ENCODE measurements at places on chromosomes 16 and 17.

DNA sequence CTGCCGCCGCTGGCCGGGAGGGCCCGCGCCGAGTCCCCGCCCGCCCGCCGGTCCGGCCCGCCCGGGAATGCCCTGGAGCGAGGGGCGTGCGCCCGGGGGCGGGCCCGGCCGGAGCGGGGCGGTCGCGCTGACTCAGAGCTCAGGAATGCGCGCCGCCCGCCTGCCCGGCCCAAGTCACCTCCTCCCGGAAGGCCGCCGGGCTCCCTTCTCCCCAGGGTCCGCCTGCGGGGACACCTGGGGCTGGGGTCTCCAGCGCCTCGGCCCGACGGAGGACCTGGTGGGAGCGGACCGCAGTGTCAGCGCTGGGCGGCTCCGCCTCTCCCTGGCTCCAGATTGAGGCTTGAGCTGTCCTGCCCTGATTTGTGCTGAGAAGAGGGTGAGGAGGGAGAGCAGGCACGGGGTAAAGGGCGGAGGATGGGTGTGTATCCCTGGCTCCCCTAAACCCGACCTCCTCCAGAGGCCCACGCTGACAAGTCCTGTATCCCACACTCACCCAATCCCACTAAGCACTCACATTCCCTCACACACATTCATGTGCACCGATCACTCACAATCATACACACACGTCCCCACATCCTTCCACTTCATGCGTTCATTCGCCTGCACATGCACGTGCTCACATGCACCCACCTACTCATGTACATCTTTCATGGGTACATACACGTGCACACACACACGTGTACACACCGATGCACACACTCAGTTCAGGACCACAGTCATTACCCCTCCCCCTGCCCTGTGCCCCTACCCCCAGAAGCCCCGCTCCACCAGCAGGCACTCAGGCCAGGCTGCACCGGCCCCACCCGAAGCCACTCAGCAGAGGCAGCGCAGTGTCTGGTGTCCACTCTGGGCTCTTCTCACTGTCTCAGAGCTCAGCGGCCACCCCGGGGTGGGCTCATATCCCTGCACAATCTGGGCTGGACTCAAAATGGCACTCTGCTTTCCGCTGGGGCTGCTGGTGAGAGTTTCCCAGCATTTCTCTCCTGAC, at the start of gene RHBDF1:
Gene RHBDF1, minus strand, starts transcription at position 71 of the 988 bp plus-strand sequence. CDS start 7,616 bp downstream, outside the sequence.
- DNase-seq: peak; percentile 92

DNA sequence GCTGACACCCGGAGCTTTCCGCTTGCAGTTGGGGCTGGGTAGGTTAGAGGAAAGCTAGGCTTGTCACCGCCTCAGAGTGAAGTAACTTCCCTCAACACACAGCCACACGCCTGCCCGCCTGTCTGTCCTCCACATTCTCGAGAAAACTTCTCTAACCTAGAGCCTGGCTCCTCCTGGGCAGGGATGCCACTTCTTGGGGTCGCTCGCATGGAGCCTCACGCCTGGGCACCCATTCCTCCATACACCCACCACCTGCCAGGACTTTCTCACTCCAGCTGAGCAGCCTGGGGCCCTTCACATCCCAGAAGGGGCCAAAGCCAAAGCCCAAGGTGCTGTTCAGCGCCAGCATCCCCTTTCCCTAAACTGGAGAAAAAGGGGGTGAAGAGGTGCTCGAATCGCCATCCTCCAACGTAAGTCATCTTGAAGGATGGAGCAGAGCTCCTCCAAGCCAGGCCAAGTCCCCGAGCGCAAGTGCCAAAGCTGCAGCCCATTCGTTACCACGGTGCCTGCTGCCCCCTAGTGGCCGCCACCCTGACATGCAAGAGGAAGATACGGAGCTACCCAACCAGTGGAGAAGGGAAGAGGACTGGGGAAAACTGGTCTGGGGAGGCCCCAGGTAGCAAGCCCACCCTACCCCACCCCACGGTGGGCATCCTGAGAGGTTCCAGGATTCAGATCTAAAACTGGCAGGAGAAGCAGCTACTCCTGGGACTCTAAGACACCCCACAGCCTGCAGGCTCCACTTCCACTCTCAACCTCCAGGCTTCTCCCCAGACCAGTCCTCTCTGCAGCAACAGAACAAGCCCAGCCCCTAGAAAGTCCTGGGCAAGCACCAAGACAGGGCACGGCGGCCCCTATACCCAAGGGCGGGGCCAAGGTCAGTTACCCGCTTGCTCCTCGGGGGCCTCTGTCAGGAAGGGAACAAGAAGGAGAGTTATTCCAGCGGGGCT, 63.1 kb downstream of the MYO18A start:
- DNase-seq: peak; percentile 84

DNA sequence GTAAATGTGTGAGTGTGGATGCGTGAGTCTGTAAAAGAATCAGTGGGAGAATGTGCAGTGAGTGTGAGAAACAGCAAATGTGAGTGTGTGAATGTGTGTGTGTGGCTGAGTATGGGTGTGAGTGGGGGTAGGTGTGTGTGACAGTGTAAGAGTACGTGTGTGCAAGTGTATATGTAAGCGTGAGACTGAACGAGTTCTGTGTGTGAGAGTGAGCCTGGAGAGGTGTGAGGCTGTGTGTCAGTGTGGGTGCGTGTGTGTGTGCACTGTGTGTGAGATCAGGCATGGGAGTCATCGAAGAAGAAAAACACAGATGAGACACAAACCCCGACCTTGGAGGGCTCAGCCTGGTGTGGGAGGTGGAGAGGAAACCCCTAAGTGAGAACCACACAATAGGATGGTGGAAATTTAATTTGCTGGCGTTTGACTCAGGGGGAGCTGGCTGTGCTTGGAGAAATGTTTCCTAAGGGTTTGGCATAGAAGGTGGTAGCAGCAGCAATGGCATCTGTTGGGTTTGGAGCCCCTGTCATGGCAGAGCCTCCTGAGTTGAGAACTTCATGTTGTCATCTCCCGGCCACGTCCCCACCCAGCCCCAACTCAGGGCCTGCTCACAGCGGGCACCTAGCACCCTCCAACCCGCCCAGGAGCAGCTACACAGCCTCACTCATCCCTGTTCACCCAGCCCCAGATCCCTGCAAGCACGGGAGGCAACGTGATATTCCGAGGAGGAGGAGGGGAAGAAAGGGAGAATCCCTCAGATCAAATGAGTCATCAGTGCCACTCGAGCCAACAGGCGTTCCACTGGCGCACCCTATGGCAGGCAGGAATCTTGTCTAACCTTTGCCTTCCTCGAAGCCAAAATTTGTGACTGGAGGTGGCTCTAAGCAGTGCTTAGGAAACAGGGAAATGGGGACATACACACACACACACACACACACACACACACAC, 14.3 kb upstream of the NUBP1 start:
- DNase-seq: peak; percentile 71

DNA sequence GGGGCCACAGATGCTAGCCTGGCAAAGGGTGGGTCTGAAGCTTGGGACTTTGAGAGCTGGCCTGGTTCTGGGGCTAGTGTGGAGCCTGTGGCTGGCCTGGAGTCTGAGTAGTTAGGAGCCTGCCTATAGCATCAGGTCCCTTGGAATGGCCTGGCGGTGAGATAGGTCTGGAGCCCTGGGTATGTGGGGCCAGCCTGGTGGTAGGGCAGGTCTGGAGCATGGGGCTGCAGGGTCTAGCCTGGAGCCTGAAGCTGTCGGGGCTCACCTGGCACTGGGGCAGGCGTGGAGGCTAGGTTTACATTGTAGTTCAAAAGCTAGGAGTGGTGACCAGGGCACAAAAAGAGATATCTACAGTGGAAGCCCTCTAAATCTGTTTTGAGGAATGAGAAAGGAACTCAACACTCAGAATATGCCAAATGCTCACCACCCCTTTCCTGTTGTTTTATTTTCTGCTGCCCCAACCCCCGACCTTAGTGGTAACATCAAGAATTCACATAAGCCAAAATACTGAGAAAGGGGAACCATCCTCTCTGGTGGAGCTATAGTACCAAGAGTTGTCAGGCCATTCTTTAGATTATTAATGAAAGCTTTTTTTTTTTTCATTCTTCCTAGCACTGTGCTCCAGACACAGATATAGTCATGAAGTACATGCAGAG, 100.3 kb downstream of the TANC2 start:
- DNase-seq: no peak

GRCh38 chr16:84647828-84648594, at the start of gene KLHL36:
Gene KLHL36, plus strand, starts transcription at chr16:84648511. Its CDS starts 2,357 bp downstream, at chr16:84650868.
- DNase-seq: peak; percentile 95

- DNase-seq: peak; percentile 70
Observed at GRCh38 chr16:22098405-22099255, 6.3 kb downstream of the VWA3A start.

DNA sequence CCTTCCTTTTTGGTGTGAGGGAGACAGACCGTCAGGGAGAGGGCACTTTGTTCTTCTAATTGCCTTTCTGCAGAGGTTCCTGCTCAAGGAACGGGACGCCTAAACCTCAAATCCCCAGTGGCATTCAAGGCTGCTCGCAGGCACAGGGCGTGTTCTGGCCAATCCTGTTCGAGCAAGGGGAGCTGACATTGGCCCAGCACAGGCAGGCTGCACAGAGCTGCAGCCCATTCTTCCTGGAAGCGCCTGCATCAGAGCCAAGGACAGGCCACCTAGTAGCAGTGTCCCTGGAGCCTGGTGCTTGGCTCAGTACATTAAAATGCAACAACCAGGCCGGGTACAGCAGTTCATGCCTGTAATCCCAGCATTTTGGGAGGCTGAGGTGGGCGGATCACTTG, 72.2 kb upstream of the CREBBP start:
- peak; percentile 73 for DNase-seq

DNA sequence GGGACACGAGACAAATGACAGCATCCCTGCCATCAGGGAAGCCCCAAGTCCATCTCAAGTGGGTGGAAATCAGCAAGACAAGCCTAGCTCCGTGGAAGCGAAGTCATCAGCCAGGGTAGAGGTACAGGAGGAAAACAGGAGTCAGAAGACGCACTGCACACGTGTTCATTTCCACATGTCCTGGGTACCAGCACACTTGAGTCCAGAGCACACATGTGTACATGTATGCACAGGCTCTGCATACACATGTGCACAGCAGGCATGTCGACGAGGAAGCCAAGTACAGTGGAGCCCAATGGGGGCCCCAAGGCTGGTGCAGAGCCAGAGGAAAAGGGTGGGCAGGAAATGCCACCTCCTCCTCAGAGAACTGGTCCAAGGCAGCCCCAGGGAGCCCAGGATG, 75.9 kb downstream of the ZNF423 start:
- DNase-seq: no peak

GRCh38 chr16:27405546-27406451, 3.8 kb downstream of the IL21R start:
- peak; percentile 69 for DNase-seq

GRCh38 chr16:9666834-9667480, 515.3 kb downstream of the GRIN2A start:
- DNase-seq: no peak

- DNase-seq: no peak
Observed at GRCh38 chr17:51188271-51188833, 22.1 kb downstream of the NME2 start.

- DNase-seq: no peak
Observed at GRCh38 chr16:3607161-3607560, 4.2 kb downstream of the SLX4 start.

GRCh38 chr17:9306086-9306485, 269.5 kb downstream of the STX8 start:
- DNase-seq: no peak

DNA sequence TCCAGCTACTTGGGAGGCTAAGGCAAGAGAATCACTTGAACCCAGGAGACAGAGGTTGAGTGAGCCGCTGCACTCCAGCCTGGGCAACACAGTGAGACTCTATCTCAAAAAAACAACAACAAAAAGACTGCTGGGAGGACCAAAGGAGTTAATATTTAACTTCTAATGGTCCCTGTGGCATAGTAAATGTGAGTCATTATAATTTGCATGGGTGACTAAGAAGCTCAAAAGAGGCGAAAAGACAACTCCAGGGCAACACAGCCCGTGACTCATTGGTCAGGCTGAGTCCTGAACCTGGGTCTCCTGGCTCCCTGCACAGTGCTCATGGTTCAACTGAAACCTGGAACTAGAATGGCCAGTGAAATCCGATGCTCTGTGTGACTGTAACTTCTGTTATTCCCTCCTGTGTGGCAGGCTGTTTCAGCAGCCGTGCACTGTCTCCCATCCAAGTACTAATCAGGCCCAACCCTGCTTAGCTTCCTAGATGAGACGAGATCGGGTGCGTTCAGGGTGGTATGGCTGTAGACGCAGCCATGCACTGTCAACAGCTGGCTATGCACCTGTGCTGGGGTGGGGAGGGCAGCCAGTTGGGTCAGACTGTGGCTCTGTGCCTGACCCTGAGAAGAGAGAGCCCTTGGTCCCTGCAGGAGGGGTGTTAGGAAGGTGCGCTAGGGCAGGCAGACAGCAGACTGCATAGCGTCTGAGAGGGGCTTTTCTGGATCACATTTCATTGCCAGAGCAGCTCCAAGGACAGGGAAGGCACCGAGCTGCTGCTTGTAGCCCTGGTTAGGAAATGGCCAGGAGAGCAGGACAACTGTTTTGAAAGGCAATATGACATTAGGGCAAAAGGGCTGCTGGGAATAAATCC, 14.5 kb upstream of the GPRC5C start:
- DNase-seq: peak; percentile 51

DNA sequence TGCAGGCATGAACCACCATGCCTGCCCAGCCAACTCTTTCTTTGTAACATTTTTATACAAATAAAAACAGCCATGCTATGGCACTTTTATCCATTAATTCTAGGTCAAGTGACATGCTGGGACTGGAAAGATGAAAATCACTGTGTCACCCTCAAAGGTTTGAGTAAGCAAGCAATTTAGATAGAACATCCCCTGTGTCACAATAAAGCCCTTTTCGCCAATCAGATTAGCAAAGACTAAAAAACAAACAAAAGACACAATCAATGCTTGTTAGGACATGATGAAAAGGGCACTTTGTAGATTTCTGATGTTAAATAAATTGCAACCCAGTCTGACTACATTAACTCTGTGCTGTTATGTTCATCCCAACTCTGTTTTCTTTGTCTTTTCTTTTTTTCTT, 26.4 kb downstream of the CHP2 start:
- DNase-seq: no peak

- DNase-seq: no peak
Observed at GRCh38 chr17:9179602-9180001, 158.3 kb downstream of the NTN1 start.

DNA sequence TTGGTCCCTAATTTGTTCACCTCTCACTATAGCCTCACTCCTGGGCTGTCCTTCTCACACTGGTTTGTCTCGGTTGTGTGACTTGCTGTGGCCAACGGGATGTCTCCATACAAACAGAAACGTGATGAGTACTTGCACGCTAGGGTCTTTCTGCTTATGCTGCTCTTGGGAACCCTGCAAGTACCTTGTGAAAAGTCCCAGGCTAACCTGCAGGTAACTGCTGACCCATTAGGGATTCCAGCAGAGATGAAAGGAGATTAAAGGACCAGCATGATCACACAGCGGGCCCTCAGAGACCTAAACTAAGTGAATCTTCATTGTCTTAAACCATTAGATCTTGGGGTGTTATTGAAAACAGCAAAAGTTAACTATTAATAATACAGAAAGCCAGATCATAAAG, 562.8 kb upstream of the GOT2 start:
- no peak for DNase-seq

GRCh38 chr16:14528306-14528705, 101.8 kb downstream of the PARN start:
- no peak for DNase-seq

Measured in AG20443 (cell line).